Astrocyte of the spinal cord (primary cell): ENCODE measurements at places on chromosomes 5 and 9.

DNA sequence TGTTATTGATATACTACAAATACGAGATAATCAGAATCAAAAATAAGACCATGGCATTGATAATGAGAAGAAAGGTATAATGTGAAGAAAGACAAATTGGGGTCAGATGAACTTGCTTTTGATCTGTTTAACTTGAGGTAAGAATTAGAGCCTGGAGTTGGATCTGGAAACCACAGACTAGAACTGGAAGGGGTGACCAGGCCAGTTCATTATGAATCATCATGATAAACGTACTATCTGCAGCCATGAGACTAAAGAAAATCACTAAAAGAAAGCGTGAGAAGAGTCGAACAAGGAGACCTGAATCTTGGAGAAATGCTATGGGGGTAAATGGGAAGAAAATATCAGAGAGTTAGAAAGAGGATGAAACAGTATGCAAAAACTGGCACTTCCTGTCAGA is 967.5 kb downstream of the NR2F1-AS1 start:
- DNase-seq = peak; percentile 53

DNA sequence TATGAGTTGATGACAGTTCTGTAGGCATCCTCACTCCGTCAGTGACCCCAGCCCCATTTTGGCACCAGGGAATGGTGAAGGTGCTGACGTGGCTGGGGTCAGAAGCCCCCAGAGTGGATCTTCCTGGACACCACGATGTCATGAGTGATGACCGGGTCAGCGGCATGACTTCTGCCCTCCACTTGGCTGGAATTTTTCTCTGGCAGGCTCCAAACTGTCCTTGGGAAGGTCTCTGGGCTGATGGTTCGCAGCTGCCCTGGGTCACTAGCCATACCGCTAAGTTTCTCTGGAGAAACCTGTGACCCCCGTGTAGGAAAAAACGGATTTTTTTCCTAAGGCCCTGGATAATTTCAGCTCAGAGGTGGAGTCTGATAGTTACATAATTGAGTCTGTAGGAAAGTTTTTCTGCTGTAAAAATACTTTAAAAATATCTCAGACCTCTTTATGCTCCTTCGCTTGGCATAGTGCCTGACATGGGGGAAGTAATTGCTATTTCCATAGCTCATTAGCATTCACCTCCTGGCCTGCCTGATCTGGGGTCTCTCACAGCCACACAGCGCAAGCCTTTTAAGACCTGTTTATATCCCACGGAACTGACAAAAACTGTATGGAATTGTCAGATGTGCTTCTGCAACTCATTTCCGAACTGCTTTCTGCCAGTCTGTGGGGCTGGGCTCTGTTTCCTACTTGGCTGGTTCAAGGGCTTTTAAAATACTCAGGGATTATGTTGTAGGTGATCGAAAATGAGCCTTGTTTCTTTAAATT is 69.2 kb downstream of the ANGPTL2 start:
- no peak for DNase-seq

GRCh38 chr5:173554038-173554955 is 62.2 kb downstream of the BOD1 start:
- no peak for DNase-seq

GRCh38 chr9:98249771-98250170 is 5.7 kb downstream of the TBC1D2 start:
- no peak for DNase-seq

- no peak for DNase-seq
Observed at GRCh38 chr5:1511048-1511447, 12.7 kb downstream of the LPCAT1 start.

- DNase-seq = peak; percentile 34
Observed at GRCh38 chr9:128203707-128204551, 750 bp downstream of the DNM1 start.

DNA sequence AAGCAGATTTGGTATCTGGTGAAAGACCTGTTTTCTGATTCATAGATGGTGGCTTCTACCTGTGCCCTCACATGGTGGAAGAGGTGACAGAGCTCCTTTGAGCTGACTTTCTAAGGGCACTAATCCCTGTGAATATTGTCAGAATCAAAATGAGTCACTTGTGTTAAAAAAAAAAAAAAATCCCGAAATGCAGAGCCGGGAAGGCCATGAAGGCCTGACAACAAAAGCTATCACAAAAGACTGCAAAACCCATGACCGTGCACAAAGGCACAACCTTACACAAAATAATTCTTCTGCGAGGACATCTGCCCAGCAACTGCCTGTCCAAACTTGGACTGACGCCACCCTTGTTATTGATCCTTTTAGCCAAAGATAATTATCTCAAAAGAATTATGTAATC is 19.6 kb upstream of the UBTD2 start:
- DNase-seq = no peak

- DNase-seq = no peak
Observed at GRCh38 chr9:120875195-120875565, 1.8 kb downstream of the PHF19 start.

DNA sequence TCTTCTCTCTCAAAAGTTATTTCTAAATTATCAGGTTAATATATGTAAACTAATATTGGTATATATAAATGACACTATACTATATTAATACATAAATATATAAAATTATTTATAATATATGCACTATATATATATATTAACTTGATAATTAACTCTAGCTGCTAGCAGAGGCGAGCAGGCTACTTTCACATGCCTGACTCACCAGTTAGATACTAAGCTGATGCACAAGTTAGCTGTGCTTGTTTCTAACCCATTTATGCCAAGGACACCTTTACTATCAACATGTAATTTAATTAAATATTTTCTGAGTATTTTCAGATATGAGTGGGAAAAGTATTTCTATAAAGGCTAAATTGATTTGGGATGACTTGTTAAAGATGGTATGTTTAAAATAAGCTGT is 70.1 kb downstream of the TRIO start:
- no peak for DNase-seq

GRCh38 chr9:85483208-85483607 is 258.5 kb downstream of the AGTPBP1 start:
- peak; percentile 4 for DNase-seq
